Stimulated activated naive CD4-positive, alpha-beta T cell treated with Interleukin-2 at 50 U/mL for 16 hours (primary cell): ENCODE measurements at places on chromosomes 6 and 20.
A peak's percentile ranks its signal among the peaks of the same experiment; 100 is the strongest.

GRCh38 chr20:62089393-62089792 is 23.7 kb upstream of the TAF4 start:
- DNase-seq = no peak

DNA sequence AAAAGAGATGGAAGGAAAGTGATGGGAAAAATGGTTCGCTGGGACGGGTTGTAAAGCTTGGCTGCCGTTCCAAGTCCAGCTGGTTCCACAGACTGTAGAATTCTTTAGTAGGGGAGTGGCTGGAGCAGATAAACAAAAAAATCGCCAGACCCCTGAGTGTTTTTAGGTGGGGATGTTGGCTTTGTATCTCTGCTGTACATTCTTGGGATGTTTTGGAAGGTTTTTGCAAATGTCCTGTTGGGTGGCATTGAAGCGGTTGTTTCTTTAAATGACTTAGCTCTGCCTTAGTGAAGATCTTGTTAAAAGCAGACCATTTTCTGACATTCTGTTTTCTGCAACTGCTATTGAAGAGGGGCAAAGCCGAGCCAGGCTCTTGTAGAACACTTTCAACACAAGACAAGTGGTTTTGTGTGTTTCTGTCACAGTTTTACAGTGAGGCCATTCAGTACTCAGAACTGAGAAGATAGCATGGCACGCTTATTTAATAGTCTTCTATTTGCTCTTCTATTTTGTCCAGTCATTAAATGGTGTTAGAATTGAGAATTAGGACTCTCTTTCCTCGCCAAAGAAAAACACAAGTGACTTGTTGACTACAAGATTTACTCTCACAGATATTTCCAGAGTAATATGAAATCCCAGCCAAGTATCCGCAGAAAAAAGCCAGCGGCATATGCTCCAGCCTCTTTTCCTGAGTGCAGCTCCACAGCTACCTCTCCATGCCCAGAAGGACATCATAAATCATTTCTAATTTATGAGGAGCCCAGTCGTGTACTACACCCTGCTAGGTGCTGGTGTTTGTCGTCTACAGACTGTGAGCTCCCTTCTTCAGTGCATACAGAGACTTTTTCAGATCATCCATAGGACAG is 65.8 kb downstream of the PHACTR2 start:
- DNase-seq = no peak

DNA sequence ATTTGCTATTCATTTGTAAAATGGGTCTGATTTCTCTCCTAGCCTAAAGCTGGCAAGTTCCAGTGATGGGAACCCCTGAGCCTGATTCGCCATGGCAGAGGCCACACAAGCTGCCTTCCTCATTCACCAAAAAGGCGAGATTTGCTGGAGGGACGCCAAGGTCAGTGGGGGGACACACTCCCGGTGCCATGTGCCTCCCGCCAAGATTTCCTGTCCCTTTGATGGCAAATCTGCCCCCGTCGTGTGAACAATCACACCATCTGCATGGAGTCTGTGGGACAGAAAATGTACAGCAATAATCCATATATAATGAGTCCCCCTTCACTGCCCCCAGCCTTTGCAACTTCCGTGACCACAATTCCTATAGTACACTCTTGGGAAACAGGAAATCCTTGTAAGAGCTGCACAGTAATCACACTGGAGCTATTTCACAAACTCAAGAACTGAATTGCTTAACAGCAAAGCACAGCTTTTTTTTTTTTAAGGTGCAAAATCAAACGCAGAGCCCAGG is 15.7 kb upstream of the IGF2R start:
- no peak for DNase-seq

- DNase-seq = no peak
These were observed 4.2 kb downstream of the SCML4 start for GRCh38 chr6:107819964-107820337.

DNA sequence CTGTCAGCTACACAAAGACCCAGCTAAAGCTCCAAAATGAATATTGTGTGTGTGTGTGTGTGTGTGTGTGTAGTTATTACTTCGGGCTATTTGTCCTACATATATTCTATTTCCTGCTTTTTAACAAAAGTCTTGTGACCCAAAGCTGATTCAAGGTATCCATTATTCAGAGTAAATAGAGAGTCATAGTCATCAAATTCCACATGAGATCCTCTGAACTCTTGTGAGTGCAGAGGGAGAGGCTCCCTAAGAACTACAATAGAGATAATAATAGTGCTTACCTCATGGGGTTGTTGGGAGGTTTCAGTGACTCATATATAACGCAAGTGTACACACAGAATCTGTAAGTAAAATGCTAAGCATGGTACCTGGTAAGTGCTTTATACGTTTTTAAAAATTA is 95.6 kb upstream of the SHLD1 start:
- DNase-seq = no peak

- no peak for DNase-seq
These were observed 95.5 kb downstream of the THBS2 start for GRCh38 chr6:169158174-169158573.

DNA sequence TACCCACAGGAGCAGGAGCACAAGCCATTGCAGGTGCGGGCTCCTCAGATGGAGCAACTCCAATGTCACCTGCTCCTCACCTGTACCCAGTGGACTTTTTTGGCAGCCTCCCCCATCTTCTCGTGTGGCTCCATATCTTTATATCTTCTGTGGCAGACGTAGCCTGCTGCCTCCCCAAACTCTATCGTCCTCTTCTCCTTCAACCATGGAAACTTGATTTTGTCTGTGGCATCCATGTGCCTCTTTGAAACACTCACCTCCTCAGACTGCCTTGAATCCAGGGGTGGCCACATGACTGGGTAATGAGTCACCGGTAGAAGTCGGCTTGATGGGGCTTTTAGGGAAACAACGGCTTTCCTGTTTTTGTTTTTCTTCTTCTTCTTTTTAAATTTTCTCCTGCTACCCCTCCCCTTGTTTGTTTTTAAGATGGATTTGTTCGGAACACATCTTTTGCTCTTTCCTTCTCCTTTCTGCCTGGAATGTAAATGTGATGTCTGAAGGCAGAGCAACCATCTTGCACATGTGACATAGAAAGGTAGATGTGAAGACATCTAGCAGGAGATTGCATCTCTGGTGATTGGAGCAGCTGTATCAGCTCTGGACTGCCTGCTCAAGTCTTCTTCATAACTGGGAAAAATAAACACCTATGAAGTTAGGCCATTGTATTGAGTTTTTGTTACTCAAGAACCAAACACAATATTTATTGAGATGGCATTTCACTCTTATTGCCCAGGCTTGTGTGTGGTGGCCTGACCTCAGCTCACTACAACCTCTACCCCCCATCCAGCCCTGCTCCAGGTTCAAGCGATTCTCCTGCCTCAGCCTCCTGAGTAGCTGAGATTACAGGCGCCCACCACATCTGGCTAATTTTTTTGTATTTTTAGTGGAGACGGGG is 69.9 kb upstream of the DDR1 start:
- peak; percentile 71 for DNase-seq

DNA sequence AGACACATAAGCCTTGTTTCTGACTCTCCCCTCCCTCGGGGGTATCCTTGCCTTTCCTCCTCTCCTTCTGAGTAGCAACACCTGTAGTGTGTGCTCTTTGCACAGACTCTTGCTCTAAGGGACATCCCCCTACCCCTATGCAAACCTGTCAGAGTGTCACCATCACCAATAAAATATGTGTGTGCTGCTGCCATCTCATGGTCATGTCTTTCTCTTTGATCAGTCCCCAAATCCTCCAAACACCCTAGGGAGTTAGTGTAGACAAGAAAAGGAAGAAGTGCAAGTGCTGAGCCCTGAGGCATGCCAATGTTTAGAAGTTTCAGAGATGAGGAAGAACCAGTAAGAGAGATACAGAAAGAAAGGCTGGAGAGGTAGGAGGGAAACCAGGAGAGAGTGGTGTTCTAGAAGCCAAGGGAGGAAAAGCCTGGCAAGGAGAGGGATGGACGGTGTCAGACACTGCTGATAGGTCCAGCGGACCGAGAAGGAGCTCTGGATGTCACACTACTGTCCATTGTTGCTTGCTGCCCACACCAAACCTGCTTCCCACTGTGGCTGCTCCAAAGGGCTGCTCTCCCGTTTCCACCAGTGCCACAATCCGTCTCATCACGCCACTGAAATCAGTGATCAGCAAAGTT is 16.4 kb downstream of the TRMT6 start:
- no peak for DNase-seq

- DNase-seq = no peak
These were observed 83.0 kb downstream of the WDR27 start for GRCh38 chr6:169618526-169619490.

DNA sequence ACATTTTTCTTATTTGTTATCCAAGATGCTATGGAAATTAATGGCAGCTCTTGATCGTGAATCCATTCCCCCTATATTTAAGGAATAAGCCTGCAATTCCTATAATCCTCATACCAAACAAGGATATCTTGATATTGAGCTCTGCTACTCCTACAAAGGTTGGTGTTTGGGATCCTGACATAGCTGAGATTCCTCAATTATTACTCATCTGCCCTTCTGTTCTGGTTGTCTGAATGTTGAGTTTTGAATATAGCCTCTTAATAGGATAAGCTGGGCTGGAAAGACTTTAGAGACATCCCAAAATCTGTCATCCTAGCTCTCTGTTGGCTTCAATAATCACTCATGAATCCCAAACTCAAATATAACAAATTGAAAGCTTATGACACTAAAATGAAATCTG is 49.9 kb downstream of the CLIC5 start:
- no peak for DNase-seq

DNA sequence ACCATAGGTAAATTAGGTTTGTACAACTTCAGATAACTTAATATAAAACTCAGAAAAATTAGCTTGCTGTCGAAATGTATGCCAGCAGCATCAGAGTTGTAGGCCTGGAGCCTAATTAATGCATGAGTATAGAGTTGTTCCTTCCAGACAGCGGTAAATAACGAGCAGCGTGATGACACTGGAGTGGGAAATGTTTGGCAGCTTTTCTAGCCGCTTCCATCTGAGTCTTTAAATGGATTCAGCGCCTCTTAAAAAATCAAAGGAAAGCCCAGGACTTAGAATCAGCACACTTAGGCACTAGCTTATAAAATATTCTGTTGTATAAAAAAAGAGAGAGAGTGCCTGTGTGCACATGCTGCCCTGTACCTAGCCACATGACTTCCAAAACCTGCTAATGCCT is 43.7 kb upstream of the SYNJ2 start:
- DNase-seq = no peak

DNA sequence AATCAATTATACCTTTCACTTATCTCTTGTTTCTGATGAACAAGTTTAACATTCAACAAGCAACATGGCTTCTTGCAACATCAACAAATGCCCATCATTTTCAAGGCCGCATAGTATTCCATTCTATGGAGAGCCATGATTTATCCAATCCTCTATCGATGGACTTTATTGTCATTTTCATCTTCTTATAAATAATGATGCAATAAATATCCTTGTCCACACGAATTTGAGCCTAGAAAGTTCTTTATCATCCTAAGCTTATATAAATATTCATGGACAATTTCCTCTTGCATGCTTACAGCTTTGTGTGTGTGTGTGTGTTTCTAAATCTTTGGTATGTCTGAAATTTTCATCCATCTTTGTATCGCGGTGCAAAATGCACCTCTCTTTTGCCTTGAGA is 29.1 kb downstream of the TOX2 start:
- no peak for DNase-seq

GRCh38 chr6:169933839-169934698 is 182.6 kb downstream of the ERMARD start:
- DNase-seq = no peak

DNA sequence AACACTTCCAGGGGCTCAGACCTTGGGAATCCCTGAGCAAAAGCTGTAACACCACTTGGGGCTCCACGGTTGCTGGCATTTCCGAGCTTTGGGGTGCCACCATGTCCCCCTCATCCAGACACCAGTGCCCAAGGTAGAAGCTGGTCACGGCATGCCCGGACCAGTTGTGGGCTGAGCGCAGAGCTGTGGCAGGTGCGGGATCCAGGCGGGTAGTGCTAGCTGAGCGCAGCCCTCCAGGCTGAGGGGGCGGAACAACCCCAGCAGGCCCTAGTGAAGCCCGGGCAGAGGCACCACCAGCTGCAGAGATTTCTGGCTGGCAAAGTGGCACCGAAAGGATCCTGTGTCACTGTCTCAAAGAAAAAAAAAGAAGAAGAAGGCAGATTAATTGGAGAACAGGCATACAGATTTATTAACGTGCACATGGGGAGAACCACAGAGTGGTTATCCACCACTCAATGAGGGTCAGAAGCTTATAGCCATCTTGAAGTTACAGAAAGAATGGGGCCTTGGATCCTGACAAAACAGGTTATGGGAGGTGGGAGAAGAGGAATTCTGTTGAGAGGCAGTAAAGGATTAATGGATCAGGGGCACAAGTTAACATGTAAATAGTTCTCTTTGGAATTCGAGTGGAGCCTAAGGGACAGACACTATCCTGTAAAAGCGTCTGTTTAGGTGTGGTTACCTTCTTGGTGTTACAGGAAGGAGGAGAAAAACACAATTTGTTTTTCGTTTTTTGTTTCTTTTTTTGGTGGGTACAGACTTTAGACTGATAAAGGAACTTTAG is 107.5 kb downstream of the CD24 start:
- no peak for DNase-seq

- no peak for DNase-seq
These were observed 111.2 kb upstream of the SAMD5 start for GRCh38 chr6:147397306-147397705.

GRCh38 chr20:1569415-1569881 is 11.9 kb upstream of the SIRPD start:
- no peak for DNase-seq

- DNase-seq = no peak
These were observed 1120.1 kb upstream of the CITED2 start for GRCh38 chr6:140494321-140495108.

DNA sequence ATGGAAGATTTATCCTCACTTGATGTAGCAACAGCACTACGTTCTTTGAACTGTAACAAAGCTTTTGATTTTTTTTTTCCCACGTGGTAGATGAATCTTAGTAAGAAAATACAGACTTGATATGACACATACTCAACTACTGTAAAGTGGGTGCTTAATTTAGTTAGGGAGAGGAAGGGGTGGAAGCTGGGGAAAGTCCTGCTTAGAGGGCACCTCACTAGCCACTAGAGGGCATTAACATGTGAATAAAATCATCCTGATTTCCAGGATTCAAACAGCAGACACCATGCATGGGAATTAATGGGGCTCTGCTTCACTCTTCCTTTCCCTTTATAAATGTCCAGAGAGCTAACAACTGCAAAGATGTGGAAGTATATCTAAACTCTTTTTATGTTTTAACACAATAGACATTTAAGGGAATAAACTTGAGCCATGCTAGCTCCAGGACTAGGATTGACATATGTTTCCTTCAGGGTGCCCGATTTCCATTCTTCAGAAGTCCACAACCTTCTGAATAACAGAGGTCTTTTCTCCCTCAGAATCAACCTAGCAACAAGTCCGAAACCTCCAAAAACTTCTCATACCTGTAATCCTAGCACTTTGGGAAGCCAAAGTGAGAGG is 250.1 kb downstream of the ATXN1 start:
- no peak for DNase-seq

DNA sequence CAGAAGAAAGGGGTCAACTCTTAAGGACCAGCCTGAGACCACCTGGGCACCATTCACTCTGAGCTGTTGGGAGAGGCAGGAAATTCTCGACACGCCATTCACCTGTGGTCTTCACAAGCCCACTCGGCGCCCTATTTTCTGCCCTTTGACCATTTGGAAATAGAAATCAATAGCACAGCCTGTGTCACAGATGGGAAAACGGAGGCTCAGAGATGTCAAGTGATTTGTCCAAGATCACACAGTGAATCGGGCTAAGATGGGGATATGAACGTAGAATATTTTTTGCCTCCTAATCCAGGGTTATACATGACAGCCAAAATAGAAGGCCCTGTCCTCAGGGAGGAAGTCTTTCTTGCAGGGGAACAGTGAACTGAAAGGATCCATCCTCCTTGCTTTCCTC is 3.0 kb upstream of the APOBEC2 start:
- DNase-seq = no peak

- DNase-seq = no peak
These were observed 14.4 kb upstream of the RIPPLY2 start for GRCh38 chr6:83838727-83839126.
